PC-3 (cell line): ENCODE measurements at places on chromosomes 12 and 14.

- DNase-seq: peak; percentile 27
These were observed 236.5 kb upstream of the PELI2 start for GRCh38 chr14:55881577-55882241.

- DNase-seq: no peak
These were observed 17.8 kb downstream of the TAOK3 start for GRCh38 chr12:118354903-118355302.

GRCh38 chr14:75479770-75480600 lies 42.3 kb upstream of the BATF start:
- DNase-seq: no peak

GRCh38 chr14:55347040-55347439 lies 64.6 kb downstream of the ATG14 start:
- no peak for DNase-seq
